D721Med (cell line): ENCODE measurements at places on chromosomes 16 and 17.

- no peak for DNase-seq
These were observed 205.9 kb downstream of the HS3ST3A1 start for GRCh38 chr17:13395862-13396261.

DNA sequence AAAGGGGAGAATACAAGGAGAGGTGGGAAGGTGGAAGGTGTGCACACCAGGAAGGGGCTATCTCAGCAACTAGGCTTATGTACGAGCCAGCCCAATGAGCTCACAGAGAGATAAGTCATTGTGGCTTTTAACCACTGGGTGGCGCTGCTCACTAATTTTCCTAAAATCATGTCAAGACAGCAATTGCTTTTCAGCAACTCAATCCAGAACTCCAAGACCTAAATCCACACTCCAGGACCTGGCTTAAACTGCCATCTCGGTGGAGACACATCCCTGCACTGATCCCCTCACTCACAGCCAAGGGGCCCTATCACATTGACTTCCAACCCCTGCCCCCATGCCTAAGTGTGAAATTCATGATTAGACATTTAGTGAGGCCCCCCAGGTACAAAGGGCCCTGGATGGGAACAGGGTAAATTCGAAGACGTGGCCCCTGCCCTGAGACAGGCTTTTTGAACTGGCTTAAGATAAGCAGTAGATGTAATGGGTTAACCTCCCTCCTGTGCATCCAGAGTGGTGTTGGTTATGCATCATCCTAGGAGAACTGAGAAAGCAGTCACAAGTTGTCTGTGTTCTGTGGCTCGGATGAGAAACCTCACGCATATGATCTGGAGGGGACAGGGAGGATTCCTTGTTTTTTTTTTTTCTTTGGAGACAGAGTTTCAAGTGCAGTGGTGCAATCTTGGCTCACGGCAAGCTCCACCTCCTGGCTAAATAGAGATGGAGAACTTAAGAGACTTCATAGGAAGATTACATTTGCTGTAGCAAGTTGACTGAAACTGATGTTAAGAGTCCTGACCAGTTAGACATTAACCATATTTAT lies 11.5 kb downstream of the CCL16 start:
- no peak for DNase-seq

DNA sequence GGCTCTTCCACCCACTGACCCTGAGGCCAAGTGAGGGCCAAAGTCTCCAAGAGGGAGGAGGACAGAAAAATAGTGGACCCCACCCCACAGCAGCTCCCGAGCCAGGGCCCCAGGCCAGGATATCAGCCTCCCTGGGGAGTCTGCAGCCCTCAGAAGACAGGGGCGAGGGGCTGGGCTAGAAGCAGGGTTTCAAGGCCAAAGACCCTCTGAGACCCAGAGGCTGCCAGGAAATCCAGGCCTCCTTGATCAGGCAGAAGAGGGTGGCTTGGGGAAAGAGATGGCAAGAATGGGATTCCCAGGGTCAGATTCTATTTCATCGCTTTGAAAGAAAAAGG lies 156.1 kb downstream of the ZNF423 start:
- no peak for DNase-seq

- DNase-seq, result no peak
These were observed 40.8 kb downstream of the NUP88 start for GRCh38 chr17:5378566-5379207.

- no peak for DNase-seq
These were observed 23.8 kb downstream of the CLTC start for GRCh38 chr17:59643159-59644140.

DNA sequence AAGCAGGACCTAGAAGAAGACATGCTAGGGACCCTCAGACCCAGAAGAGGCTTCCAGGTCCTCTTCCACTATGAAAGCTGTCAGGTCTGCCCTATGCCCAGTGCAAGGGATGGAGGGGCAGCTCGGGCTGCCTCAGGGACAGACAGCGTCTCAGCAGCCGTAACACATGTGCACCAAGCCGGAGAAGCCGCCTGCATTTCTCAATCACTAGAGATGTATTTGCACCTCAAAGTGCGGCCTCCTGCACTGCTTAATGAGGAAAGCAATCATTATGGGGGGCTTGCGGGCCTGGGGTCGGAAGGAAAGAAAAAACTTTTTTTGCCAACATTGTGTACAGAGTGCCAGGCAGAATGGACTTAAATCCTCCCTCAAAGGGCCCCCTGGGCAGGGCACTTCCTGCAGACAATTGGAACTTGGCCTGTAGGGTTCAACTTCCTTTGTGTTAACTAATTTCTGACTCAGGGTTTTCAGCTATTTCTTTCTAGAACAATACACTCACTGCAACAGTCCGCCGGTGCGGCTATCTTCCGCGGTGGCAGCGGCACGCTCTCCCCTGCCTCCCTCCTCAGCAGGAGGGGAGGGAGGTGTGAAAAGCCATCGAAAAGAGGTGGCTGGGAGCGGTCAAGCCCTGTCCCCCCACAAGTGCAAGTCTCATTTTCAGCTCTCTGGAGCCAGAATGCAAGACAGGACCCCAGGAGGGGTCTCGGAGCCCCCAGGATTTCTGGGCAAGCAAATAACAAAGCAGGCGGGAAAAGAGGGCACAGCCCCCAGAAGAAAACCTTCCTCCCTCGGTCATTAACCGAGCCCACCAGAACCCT lies 101.2 kb downstream of the ZNF423 start:
- DNase-seq, result no peak

DNA sequence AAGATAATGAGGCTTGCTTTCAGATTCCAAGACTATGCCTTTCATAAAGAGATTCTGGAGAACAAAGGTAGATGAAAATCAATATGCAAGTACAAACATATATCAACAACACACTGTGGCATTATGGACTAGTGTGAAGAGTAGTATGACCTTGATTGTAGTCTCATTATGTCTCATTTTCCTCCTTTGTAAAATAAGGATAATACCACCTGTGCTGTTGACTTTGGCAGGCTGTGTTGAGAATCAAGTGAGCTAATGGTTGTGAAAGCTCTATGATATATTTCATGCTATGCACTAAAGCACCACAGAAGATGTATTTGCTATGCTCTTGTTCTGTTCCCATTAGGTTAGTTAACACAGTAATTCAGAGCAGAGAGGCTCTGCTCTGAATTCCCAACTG lies 78.5 kb upstream of the NACA2 start:
- no peak for DNase-seq

DNA sequence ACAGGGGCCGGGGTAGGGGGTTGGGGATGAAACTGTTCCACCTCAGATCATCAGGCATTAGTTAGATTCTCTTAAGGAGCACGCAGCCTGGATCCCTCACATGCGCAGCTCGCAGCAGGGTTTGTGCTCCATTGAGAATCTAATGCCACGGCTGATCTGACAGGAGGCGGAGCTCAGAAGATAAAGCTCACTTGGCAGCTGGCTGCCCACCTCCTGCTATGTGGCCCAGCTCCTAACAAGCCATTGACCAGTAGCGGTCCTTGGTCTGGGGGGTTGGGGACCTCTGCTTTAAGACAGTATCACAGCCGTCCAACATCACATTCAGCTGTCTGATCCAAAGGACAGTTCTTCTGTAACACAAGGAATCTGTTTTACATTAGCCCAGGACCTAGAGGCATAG lies 62.5 kb downstream of the SLC39A11 start:
- no peak for DNase-seq

GRCh38 chr16:75229172-75230031 lies 10.6 kb downstream of the CTRB1 start:
- no peak for DNase-seq

DNA sequence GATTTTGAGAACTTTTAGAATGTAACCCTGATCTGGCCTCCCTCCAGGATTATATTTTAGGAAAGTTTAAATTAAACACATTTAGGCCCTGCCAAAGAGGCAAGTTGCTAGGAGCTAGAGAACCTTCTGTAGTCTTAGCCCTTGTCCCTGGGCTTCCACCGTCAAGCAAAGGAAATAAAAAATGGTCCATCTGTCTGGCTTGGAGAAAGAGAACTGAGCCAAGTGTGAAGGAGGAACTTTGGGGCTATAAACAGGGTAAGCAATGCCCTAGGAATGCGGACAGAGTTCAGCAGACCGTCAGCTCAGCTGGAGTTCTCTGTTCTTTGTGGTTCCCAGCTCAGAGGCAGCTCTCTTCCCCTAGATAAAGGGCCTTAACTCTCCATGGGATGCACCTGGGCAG lies 29.6 kb downstream of the RCVRN start:
- DNase-seq, result no peak

DNA sequence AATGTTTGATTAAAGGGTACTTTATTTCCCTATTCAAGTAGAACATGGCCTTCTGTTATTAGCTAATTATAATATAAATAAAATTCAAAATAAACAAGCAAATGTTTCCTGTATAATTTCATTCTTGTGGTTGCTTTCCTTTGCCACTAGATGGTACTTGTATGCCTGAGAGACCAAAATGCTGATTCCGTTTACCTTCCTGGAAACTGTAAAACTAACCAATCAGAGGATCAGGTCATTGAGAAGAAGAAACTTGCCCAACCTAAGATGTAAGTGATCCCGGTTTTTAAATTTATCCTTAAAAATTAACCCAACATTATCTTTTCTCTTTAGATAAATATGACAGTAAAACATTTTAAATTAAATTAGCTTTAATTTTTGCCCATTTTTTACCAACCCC lies 8.1 kb upstream of the ABCA5 start:
- DNase-seq, result no peak
